ENCODE measurements at places on chromosomes 11 and 22. TPM values are rescaled to one million over a fixed set of nuclear protein-coding genes. Genes with fewer than 3 reads are reported as not detected.

Gene MS4A1
- not detected for total RNA-seq

Gene BEST1
- 1.00 TPM for total RNA-seq

Gene APOA5
- total RNA-seq: not detected

Gene CRYBA4
- not detected for total RNA-seq

Gene KCNA4
- not detected for total RNA-seq

Gene APOL4
- not detected for total RNA-seq

Gene KLHL35
- not detected for total RNA-seq

Gene TRIM29
- 10.2 TPM for total RNA-seq

Gene SMTNL1
- total RNA-seq: not detected

Gene MGAT3
- 1.3 TPM for total RNA-seq
